ENCODE measurements at places on chromosomes 11 and 22. TPM values are rescaled to one million over a fixed set of nuclear protein-coding genes. Genes with fewer than 3 reads are reported as not detected.
A peak's percentile ranks its signal among the peaks of the same experiment; 100 is the strongest.

GGT5 gene
- total RNA-seq, result 11.2 TPM

SLC22A9 gene
- total RNA-seq, result not detected

SLC37A2 gene
- not detected for total RNA-seq

PLCB3 gene
- 17.9 TPM for total RNA-seq

CRYBB3 gene
- total RNA-seq, result not detected

C11orf87 gene
- total RNA-seq, result 0.18 TPM

ADM2 gene
- total RNA-seq, result 1.3 TPM

BTG4 gene
- total RNA-seq, result not detected

SLC17A6 gene
- not detected for total RNA-seq

LARGE2 gene
- not detected for total RNA-seq

UBQLNL gene
- total RNA-seq, result not detected

MMP27 gene
- total RNA-seq, result not detected

KCTD14 gene
- total RNA-seq, result 40.8 TPM

FOLR3 gene
- not detected for total RNA-seq

DNA sequence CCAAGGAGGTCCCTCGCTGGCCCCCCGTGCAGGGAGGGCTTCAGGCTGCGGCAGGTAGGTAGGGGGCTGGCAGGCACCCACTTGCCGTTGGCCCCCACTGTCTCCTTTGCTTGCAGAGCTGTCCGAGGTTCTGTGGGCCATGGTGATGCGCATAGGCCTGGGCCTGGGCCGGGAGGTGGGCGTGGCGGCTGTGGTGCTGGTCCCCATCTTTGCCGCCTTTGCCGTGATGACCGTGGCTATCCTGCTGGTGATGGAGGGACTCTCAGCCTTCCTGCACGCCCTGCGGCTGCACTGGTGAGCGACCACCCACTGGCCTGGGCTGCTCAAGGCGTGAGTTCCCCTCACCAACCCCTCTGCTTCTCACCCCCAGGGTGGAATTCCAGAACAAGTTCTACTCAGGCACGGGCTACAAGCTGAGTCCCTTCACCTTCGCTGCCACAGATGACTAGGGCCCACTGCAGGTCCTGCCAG lies 11.6 kb downstream of the TCIRG1 start:
- no peak for DNase-seq

- DNase-seq, result no peak
Measured at GRCh38 chr11:115087791-115088190, 409.5 kb downstream of the NXPE2 start.

DNA sequence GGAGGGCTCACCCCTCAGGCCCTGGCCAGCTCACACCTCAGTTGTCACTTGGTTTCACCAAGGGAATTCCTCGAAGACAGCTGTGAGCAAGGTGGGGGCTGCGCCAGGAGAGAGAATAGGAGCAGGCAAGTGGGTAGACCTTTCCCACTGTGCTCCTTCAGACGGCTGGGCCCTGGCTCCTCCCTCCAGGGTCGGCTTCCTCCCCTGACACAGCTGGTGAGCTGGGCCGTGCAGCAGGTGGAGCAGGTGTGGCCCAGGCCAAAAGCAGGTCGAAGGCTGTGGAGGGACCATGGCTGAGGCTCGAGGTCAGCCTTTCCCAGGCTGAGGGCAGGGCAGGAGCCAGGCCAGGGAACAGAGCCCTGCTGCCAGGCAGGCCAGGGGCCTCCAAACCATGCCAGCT lies 12.5 kb upstream of the MYRF start:
- DNase-seq, result no peak

DNA sequence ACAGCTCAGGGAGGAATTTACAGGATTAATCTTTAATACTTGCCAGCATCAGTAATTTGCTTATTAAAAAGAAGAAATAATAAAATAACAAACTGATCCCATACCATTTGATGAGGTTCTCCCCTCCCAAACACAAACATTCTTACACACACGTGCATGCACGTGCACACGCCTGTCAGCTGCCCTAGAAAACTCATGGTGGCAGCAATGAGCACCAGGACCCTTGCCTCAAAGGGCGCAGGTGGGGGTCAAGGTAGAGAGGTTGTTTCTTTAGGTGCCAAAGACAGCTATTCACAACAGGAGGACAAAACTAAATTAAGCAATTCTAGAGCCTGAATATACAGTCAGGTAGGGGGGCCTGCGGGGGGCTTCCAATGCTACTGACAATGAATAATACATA lies 219.3 kb downstream of the BUD13 start:
- no peak for DNase-seq

- peak; percentile 85 for DNase-seq
Measured at GRCh38 chr22:37892566-37893335, 13.3 kb upstream of the MICALL1 start.

DNA sequence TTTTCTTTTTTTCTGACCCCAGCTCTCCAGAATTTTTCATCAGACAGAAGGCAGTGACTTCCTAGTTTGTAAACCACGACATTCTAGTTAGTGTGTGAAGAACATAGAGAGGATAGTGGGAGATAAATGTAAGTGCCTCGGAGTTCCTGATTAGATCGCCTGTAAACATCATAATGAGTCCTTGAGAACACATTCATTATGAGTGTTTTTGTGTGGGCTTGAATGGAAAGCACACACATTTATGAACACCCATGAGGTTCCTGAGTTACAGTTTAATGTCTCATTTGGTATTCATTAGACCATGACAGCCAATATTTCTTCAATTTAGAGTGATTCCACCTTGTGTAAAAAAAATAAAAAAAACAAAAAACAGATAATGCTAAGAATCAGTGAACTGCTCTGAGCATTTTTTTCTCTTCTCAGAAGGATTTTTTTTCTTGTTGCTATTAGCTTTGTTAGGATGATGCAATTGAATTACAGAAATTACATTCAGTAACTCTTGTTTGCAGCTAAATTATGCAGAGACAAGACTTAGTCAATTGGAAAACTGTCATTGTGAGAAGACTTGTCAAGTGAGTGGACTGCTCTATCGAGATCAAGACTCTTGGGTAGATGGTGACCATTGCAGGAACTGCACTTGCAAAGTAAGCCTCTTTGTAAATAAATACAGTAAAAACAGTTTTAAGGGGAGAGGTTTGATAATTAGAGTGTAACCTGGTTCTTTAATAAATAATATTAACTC lies 257.6 kb downstream of the NELL1 start:
- no peak for DNase-seq

DNA sequence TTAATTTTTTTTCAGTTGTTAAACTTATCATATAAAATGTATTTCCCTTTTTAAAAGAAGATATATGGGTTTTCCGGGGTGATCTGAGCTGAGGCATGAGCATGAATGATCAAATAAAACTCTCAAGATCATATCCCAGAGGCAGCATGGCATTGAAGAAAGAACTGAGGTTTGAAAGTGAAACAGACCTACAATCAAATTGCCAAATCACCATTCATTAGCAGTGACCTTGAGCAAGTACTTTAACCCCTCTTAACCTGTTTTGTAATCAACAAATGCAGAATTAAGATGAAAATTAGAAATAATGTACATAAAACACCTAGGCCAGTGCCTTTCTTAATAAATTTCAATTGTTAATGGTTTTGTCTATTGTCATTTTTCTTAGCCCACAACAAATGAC lies 116.0 kb downstream of the RBFOX2 start:
- peak; percentile 42 for DNase-seq

- DNase-seq, result no peak
Measured at GRCh38 chr11:70303070-70303469, 32.6 kb downstream of the PPFIA1 start.

- DNase-seq, result no peak
Measured at GRCh38 chr11:34314936-34315335, 42.9 kb downstream of the ABTB2 start.

DNA sequence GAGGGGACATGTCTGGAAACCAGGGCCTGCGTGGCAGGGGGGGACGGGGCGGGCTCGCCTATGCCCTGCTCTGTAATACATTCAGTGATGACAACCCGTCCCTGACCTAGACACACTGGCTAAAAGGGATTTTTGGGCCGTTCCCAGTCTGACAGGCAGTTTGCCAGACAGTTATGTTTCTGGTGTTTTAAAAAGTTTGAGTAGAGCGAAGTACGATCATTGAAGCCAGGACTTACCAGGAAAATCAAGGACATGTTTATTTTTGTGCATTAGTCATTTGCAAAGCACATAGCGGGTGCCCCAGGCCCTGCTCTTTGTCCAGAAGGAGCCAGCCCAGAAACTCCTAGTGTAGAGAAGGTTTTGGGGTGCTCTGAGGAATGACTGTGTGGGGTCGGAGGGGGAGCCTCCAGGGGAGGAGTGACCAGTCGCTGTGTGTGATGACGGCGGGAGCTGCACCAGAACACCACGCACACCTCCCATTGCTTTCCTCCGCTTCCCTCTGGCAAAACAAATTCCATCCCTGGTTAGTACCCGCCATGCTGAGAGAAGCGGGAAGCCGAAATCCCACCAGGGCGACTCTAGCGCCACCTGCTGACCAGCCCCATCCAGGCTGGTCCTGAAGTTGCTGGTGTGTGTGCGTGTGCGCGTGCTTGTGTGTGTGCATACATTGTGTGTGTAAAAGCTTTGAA lies 50.8 kb downstream of the FBLN1 start:
- peak; percentile 93 for DNase-seq

DNA sequence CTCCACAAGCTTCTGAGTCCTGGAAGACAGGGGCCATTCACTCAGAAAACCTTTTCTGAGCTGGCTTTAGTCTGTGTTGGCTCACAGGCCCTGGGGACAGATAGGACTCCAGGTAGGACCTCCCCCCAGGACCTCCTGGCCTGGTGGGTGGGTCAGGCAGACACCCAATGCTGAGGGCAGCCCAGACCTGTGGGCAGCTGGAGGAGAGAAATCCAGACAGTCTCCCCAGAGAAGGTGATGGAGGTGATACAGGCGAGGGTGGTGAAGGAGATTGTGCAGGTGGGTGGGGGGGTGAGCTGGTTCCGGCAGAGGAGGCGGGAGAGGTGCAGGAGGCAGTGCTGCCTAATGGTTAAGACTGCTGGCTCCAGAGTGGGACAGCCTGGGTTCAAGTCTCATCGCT lies 15.6 kb downstream of the LRRC32 start:
- no peak for DNase-seq

DNA sequence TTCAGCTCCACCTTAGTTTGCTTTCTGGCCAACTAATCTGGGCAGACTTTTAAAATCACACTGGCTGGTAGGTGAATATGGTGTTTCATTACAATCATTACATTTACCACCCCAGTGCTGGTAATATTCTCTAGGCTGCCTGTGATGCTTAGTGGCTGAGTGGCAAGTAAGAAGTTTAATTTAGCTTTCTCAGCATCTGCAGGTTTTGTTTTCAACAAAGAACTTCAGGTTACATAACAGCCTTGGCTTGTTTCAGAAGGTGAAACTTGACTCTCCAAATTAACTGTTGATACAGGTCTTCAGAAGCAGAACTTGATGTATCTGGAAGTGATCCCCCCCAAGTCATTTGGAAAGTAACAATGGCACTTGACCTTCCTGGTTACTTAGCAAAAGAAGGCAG lies 423.3 kb upstream of the CCDC90B start:
- DNase-seq, result no peak

- no peak for DNase-seq
Measured at GRCh38 chr11:57646799-57647303, 2.9 kb downstream of the YPEL4 start.
